Tibial nerve (tissue), 4 donors: ENCODE measurements at places on chromosomes 7 and 10. TPM values are rescaled to one million over a fixed set of nuclear protein-coding genes. Genes with fewer than 3 reads are reported as not detected.

TAS2R5 gene
- 5.7 TPM for total RNA-seq

DNAJC30 gene
- total RNA-seq, result 8.4 TPM

EMX2 gene
- 2.3 TPM for total RNA-seq

FOXI2 gene
- not detected for total RNA-seq

DNA sequence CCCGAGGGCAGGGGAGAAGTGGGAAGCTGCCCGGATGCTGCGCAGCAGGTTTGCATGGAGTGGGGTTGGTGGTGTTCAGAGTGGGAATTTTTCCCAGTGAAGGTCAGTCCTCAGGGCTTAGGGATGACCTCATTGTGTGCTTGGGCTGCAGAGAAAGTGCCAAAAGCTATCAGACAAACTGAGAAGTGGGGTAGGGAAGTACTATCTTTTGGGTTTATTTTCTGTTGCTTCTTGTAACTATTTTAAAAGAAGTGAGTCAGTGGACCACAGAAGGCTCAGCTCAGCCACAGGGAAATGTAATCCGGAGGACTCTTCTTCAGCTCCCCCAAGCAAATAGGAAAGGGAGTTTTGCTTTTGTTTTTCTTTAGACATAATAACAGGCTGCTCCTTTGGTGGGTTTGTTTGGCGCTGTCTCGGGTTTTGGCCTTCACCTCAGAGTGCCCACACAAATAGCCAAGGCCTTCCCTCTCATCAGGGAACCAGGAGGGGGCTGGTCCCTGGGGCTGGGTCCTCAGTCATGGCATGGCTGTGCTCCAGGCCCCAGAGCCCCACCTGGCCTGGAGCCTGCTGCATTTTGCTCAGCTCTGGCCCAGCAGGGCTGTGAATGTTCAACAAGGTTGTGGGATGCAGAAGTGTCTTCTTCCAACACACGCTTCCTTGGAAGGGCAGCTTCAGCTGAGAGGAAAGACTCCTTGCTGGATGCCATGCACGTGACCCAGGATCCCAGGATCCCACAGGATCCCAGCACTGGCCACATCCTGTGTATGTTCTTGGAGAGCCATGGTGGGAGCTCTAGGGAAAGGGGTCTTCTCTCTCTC lies 5.4 kb upstream of the FAM170B start:
- peaks cover 6% of the 10 kb centered on the region for H3K4me1 ChIP-seq
- H3K36me3 ChIP-seq, result no peaks in the 10 kb centered on the region
- no peak for DNase-seq
- H3K27ac ChIP-seq, result no peak overlapping the region

DNA sequence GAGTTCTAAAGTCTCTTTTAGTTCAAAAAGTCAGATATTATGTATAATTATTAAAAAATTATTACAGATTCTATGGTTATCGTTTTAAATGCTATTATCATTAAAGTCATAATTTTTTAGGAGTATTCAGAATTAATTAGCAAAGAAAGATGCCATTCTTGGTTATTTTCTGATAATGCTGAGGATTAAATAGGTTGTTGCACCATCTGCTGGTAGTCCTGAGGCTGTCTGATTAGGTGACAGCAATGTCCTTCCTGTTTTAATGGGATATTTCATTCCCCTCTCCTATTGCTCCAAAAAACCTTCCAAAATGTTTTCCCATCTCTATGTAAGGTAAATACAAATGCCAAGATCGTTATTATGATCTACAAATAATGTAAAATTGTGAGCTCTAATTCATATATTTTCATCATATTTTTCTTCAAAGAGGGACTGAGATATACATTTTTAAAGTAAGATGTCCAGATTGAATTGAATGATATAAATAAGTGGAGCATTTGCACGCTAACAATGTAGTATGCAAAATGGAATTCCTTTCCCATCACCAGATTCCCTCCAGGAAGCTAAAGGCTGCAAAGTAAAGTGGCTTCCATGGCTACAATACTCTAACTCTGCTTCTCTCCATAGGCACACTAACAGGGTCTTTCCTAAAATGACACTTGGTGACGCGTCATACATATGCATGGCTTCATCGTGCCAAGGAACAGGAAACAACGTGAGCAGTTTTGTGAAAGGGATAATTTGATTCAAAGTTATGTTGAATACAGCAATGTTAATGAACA lies 58.8 kb upstream of the AKR1E2 start:
- no peak overlapping the region for H3K27ac ChIP-seq
- H3K4me1 ChIP-seq, result no peaks in the 10 kb centered on the region
- H3K27me3 ChIP-seq, result no peaks in the 10 kb centered on the region
- DNase-seq, result no peak

- H3K36me3 ChIP-seq, result no peaks in the 10 kb centered on the region
- no peak for DNase-seq
- H3K27me3 ChIP-seq, result no peaks in the 10 kb centered on the region
- H3K27ac ChIP-seq, result no peak overlapping the region
These were observed 99.6 kb upstream of the DIP2C start for GRCh38 chr10:788796-789748.

GRCh38 chr10:120508393-120508792 lies 51.4 kb downstream of the PLPP4 start:
- H3K4me3 ChIP-seq, result no peak overlapping the region
- H3K36me3 ChIP-seq, result no peaks in the 10 kb centered on the region
- no peaks in the 10 kb centered on the region for H3K27me3 ChIP-seq
- H3K4me1 ChIP-seq, result no peaks in the 10 kb centered on the region
- H3K27ac ChIP-seq, result no peak overlapping the region
- DNase-seq, result no peak

DNA sequence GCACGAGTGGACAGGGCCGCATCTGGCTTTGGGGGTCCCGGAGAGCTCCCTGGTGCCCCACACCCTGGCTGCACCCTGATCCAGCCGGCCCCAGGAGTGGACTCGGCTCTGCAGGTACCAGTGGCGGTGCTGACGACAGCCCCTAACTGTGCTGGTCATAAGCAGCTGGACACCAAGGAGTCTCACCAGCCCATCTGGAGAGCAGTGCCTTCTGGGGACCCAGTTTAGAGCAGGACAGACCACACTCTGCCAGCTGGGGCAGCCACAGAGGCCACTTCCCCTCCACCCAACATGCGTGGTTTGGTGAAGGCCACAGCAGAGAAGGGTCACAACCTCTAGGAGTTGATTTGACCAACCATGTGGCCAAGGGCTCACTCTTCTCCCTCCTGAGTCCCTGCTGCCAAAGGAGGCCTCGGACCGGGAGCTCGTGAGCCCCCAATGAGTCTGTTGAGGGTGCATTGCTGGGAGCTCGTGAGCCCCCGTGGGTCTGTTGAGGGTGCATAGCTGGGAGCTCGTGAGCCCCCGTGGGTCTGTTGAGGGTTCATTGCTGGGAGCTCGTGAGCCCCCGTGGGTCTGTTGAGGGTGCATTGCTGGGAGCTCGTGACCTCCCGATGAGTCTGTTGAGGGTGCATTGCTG lies 16.0 kb upstream of the INPP5A start:
- H3K4me3 ChIP-seq, result no peak overlapping the region
- DNase-seq, result no peak
- H3K36me3 ChIP-seq, result no peaks in the 10 kb centered on the region

GRCh38 chr10:62610649-62611229 lies 193.8 kb upstream of the ADO start:
- no peak overlapping the region for H3K4me3 ChIP-seq
- DNase-seq, result no peak

DNA sequence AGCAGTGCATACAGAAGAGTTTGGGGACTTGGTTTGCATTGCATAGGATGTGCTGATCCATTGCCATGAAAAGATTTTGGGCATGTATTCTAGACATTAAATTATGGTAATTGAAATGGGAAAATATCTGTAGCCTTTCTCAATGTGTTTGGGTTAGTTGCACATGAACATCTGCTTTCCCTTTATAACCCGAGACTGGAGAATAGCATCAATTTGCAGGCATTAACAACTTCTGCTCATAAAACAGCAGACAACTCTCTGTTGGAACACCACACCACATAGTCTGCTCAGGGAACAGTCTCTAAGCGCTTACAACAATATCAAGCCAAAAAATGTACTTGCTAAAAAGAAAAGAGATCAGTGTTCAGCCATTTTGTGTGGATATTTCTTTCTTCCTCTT lies 1391.1 kb upstream of the LRRTM3 start:
- DNase-seq, result no peak
- H3K36me3 ChIP-seq, result no peaks in the 10 kb centered on the region
- no peak overlapping the region for H3K4me3 ChIP-seq
- H3K27ac ChIP-seq, result no peak overlapping the region
- H3K27me3 ChIP-seq, result no peaks in the 10 kb centered on the region
